Stimulated activated naive CD8-positive, alpha-beta T cell treated with anti-CD3 and anti-CD28 coated beads, Interleukin-15, amount 100 ng/mL, for 72 hours (primary cell): ENCODE measurements at places on chromosomes 2 and 18.

DNA sequence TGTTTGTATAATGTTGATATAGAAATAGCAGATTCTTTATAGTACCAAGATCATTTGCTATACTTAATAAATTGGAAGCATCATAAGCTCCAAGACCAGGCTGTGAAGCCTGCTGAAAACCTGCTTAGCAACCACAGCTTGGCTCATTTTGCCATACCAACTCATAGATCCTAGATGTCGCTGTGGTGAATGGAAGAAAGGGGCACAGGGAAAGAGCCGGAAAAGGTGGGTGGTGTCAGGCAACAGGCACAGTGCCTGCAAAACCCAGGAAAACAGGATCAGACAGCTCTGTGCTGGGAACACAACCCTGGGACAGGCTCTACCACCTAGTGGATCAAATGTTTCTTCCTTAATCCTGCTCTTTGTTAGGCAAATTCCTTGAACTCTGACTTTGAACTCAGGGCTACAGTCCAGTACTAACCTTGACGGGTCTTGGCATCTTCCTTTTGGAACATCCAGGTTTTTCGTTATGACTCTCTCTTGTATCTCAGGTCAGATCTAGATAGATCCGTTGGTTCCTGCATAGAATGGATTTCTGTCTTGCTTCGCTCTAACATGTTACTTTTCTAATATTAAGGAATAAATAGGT lies 31.6 kb downstream of the TWSG1 start:
- no peak for DNase-seq

- peak; percentile 76 for DNase-seq
Measured at GRCh38 chr2:25822190-25823117, 55.8 kb downstream of the ASXL2 start.

DNA sequence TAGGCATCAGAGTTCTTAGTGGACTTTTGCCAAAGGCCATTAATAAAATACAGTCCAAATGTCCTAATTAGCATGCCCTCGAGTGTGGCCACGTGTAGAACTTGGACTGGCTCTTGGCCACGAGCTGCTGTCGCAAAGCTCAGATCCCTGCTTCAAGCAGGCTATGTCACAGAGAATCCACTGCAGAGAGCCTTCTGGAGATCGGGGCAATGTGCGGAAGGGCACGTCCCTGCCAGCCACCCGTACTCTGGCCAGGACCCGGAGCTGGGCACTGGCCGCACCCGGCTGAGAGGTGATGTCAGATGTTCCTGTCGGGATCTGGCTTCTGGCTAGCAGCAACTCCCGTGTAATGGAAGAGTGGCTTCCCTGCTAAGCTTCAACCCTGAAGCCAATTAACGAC lies 432.7 kb upstream of the ID2 start:
- no peak for DNase-seq

GRCh38 chr2:236968101-236968879 lies 117.4 kb upstream of the COPS8 start:
- peak; percentile 26 for DNase-seq

- no peak for DNase-seq
Measured at GRCh38 chr2:64789466-64790320, 136.0 kb upstream of the SERTAD2 start.

DNA sequence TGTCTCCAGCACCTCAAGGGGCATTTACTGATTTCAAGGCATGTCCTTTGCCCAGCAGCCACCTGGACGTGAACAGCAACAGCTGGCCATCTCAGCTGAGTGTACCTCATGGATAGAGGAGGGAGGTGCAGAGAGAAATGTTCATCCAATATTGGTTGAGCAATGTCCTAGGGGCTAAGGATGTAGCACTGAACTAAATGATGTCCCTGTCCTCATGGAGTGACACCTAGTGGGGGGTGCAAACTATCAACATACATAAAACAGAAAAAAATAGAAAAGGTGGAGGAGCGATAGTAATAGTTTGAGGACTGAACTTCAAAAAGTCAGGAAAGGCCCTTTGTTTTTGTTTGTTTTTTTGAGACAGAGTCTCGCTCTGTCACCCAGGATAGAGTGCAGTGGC lies 4.8 kb upstream of the UGGT1 start:
- no peak for DNase-seq

DNA sequence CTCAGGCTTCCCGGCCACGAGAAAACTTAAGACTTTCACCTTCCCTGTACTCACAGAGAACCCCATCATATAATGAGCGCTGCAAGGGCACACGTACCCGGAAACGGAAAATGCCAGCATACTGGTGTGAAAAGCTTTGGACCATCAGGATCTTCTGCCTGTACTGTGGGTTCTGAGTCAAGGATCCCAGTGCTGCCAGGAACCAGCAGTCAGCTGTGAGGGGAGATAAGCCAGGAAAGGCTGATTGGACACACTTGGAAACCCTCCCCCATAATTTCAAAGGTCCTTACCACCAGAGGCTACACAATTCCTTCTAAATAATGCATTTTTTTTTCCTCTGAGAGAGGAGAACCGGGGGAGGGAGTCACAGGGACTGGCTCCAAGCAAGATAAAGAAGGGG lies 31.4 kb downstream of the CAPN13 start:
- DNase-seq = no peak

- DNase-seq = no peak
Measured at GRCh38 chr18:56146565-56146964, 491.8 kb downstream of the TXNL1 start.

DNA sequence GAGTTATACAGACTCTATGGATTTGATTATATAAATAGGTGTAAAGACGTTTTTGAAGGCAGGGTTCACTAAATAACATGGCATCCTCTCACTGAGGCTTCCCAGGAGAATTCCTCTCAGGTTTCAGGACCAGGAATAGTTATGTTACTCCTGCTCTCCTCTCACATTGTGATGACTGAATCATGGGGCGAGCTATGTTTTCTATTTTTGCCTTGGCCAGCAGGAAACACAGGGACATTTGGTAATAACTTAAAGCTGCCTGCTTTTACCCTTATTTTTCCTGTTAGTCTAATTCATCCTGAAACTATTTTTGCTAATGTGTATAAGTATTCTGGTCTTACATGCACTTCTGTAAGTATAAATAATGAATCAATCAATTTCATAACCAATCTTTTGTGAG lies 115.3 kb upstream of the ITGB6 start:
- no peak for DNase-seq

- DNase-seq = no peak
Measured at GRCh38 chr2:18787726-18788125, 198.4 kb upstream of the NT5C1B start.

DNA sequence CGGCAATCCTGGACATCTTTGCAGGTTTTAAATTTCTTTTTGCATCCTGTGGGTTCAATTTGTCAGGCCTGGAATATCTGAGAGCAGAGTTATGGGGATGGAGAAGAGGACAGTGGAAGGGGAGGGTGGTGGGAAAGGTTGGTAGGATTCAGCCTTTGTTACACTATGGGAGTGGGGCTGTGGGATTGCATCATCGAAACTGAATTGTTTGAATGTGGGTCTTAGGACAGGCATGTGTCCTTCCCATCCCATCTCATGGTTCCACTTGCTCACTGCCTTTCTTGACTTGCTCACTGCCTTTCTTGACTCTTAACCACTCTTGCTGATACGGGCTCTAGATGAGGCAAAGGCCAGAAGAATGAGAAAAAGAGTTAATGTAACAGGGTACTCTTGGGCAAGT lies 12.9 kb downstream of the IGFBP2 start:
- no peak for DNase-seq

DNA sequence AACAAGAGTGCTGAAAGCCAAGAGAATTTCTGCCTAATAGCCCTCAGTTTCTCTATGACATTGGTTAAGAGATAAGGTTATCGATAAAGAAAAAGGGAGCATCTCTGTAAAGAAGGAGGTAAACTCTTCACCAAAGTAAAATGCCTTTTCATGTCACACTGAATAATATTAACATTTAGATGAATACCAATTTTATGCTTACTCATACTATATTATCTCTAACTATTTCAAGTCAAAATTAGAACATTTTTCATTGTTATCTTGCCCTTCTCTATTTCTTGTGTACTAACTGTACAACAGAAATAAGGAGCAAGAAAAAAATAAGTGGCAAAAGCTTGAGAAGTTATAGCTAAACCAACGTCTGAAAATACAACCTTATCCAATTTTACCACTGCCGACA lies 127.5 kb downstream of the EXOC6B start:
- no peak for DNase-seq

DNA sequence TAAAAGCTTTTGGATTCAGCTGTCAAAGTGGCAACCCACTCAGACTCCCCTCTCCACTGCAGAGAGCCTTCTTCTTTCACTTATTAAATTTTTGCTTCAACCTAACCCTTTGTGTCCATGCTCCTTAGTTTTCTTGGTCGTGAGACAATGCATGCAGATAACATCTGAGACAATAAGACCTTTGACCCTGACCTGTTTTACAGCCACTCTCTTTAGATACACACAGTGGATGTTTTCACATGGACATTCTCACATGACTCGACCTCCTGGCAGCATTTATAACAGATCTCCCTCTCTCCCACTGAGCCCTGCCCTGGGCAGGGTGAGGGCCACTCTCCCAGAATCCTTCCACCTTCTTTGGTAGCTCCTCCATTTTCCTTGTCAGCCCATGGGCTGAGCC lies 30.4 kb upstream of the IL36G start:
- DNase-seq = no peak

DNA sequence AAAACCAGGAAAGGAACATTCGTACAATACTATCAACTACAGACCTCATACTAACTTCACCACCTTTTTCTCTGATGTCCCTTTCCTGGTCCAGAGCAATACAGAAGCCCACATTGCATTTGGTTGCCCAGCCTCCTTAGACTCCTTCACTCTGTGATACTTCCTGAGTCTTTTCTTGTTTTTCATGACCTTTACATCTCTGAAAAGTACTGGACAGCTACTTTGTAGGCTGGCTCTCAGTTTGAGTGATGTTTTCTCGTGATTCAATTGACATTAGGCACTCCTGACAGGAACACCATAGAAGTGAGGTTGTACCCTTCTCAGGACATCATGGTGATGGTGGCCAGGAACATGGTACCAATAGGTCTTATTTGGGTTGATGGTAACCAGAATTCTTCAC lies 185.9 kb upstream of the SLC39A10 start:
- DNase-seq = no peak

- no peak for DNase-seq
Measured at GRCh38 chr2:28325173-28325566, 67.5 kb upstream of the FOSL2 start.

- DNase-seq = no peak
Measured at GRCh38 chr18:69622184-69622583, 221.5 kb downstream of the DOK6 start.

DNA sequence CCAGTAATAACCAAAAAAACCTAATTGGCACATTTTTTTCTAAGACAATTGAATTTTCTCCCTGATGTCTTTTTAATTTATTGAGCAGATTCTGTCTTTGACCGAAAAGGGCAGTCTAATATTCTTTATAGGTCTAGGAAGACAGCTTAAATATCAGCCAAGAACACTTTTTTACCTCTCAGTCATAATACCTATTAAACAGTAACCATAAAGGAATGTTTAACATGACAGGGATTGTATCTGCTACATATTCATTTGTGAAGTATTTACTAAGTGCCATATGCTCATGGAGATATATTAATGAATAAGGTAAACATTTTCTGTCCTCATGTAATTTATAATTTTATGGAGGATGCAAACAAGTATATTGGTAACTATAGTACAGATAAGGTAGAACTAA lies 3.1 kb upstream of the HTR2B start:
- no peak for DNase-seq

DNA sequence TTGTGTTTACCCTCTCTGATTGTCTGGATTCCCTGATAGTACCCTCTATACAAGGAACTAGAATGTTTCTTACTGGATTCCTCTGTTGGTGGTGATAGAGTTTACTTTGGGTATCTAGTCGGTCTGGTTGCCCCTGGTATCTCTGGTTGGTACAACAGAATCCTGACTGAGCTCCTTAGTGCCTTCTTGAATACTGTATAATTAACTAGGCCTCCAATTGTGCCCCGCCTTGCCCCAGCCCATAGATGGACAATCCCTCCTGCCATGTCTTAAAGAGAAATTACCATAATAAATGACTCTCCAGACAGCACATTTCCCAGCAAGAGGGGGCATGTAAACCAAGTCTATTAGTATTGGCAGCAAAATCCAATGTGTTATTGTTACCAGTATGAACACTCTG lies 2.3 kb downstream of the SCN1A start:
- DNase-seq = no peak

DNA sequence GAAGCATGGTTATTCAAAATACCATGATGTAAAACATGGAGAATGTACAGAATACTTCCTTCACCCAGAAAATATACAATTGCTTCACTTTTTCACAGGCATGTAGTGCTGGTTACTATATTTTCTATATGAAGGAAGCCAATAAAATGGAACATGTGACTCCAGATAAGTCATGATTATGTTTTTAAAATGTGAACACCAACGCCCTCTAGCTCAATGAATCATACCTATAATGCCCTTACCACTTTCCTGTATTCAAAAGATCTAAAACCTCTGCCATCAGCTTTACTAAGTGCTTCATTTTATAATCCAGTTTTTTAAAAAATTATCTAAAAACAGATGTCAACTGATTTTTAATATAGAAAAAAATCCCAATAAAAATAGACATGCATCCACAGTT lies 59.9 kb downstream of the SMAD2 start:
- no peak for DNase-seq

DNA sequence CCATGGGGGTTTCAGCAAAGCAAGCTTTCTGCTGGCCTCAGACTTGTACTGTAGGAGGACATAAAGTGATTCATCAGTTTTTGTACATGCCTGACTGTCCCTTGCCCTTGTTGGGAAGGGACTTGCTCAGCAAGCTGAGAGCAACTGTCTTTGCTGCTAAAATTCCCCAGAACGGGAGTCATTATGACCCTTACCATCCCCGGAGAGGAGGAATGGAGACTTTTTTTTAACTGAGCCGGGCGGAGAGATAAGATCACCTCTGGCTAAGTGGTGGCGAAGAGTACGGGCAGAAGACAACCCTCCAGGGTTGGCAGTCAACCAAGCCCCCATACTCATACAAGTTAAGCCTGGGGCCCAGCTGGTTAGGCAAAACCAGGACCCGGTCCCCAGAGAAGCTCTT lies 20.4 kb upstream of the NAGK start:
- DNase-seq = no peak

DNA sequence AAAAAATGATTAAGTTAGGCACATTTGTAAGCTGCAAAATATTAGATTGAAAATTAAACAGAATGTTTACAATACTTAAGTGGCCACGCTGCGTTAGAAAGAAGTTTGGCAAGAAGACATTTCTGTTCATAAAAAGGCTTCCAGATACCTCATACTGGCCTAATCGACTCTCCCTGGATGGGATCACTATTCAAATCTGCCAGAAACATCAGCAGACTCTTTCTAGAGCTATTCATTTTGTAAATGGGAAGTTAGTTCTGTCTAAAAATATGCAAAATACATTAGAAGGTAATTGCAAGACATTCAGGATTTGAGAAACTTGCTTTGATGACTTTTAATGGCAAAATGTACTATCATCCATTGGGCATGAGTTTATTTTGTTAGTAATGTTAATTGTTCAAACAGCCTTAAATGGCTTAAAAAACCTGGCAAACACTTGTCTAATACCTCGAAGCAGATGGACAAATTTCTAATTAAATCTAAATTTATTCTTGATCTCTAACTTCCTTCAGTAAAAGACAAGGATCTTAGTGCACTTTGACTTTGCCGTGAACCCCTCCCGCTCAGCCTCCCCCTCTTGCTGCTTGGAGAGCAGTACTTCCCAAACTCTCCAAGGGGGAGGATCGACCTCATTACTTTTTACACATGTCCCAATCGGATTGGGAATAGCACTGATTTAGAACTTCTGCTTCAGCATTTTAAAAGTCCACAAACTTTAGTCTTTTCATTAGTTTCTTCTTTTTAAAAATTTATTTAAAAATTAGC lies 103.5 kb downstream of the SMIM21 start:
- no peak for DNase-seq

GRCh38 chr18:49917742-49918141 lies 104.4 kb upstream of the ACAA2 start:
- DNase-seq = no peak

- no peak for DNase-seq
Measured at GRCh38 chr2:226137201-226137811, 662.3 kb downstream of the IRS1 start.
